SW 1271 (cell line): ENCODE measurements at places on chromosomes 7 and 10.

- no peak for DNase-seq
These were observed 45.7 kb upstream of the DPYSL4 start for GRCh38 chr10:132141076-132141475.

DNA sequence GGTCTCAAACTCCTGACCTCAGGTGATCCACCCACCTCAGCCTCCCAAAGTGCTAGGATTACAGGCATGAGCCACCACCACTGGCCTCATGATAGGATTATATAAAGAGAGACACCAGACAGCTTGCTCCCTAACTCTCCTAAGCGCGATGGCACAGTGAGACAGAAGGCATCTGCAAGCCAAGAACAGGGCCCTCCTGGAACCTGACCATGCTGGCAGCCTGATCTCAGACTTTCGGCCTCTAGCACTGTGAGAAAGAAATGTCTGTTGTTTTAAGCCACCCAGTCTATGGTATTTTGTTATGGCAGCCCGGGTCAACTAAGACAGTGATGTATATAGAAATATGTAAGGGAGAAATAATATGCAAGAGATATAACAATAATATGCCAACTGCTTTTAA is 51.2 kb downstream of the SRPK2 start:
- DNase-seq: no peak

DNA sequence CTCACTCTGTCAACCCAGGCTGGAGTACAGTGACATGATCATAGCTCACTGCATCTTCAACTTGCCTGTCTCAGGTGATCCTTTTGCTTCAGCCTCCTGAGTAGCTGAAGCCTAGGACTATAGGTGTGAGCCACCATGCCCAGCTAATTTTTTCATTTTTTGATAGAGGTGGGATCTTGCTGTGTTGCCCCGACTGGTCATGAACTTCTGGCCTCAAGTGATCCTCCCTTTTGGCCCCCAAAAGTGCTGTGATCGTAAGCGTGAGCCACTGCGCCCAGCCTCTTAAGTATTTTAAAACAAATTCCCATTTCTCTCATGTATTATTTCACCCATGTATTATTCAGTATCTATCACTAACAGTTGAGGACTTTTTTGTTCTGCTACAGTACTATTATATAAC is 43.5 kb downstream of the KMT2E start:
- DNase-seq: no peak

DNA sequence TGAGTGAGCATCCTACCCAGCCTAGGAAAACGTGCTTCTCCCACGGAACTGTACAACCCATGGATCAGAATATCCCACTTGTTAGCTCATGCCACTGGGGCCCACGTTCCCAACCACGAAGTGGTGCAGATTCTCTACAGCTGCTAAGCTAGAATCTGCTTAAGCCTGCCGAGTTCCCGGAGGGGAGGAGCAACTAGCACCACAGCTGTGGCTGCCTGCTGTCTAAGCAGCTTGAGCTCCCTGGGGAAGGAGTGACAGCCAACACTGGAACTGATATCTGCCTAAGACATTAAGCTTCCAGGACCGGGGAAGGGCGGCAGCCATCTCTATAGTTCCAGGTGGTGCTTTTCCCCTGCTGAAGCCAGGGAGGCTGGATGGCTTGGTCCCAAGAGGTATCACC is 334.7 kb upstream of the CHRM2 start:
- DNase-seq: no peak

GRCh38 chr10:51244748-51245490 is 170.6 kb downstream of the PRKG1 start:
- DNase-seq: no peak

GRCh38 chr10:44307691-44308090 is 77.2 kb downstream of the CXCL12 start:
- DNase-seq: no peak

DNA sequence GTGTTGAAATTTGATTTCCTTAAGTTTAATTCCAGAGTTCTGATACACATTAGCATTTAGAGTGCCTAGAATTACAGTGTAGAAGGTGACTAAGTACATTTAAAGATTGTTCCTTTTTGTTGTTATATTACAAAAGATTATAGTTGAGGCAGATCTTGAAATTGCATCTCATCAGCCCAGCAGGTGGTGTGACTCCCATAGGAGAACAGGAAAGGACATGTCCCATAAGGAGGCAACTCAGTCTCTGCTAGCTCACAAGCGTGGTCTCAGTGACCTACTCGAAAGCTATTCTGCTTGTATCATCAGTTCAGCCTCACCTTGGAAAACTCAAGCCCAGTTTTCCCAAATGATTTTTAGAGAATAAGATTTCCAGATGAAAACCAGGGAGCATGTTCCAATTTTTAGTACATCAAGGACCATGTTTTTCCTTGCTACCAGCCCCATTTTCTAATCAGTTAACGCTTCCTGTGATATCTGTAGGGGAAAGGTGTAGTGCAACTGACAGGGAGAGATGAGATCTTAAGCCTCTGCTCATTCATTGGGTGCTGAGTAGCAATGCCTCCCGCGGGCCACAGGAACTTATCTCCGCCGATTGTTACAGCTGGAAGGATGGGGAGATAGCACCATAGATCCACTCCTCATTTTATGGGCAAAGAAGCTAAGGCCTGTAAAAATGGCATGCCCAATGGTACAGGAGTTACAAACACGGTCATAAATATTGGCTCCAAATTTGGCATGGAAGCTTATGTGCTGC is 1.1 kb upstream of the GNAI1 start:
- no peak for DNase-seq

DNA sequence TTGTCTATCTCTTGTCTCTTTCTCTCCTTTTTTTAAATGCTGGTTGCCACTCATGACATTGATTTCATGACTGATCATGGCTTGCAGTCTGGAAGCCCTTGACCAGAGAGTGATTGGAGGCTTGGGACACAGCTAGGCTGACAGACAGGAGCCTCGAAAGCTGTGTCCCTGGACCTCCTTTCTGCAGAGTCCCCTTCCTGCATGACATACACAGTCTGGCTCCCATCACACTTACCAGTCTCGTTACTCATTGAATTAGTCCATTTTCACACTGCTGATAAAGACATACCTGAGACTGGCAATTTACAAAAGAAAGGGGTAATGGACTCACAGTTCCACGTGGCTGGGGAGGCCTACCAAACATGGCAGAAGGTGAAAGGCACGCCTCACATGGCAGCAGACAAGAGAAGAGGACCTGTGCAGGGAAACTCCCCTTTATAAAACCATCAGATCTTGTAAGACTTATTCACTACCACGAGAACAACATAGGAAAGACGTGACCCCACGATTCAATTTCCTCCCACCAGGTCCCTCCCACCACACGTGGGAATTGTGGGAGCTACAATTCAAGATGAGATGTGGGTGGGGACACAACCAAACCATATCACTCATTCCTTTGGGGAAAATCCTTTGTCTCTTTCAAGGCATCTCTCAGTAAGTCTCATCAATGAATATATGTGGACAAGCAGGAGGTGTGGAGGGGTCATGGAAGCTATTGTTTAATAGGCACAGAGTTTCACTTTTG is 102.3 kb downstream of the TBXAS1 start:
- no peak for DNase-seq

- no peak for DNase-seq
These were observed 139.5 kb upstream of the FZD8 start for GRCh38 chr10:35781643-35782035.

- DNase-seq: no peak
These were observed 334.4 kb downstream of the CALN1 start for GRCh38 chr7:72077786-72078185.

GRCh38 chr7:110803602-110804143 is 287.3 kb upstream of the LRRN3 start:
- DNase-seq: no peak

- DNase-seq: no peak
These were observed 11.6 kb upstream of the LIPF start for GRCh38 chr10:88652616-88653015.
